ENCODE measurements at places on chromosomes 11 and 22. TPM values are rescaled to one million over a fixed set of nuclear protein-coding genes. Genes with fewer than 3 reads are reported as not detected.

- no peaks in the 10 kb centered on the region for H3K4me1 ChIP-seq
- peaks cover 3% of the 10 kb centered on the region for H3K27me3 ChIP-seq
- H3K4me3 ChIP-seq: no peak overlapping the region
- H3K27ac ChIP-seq: no peak overlapping the region
Measured at GRCh38 chr11:19929147-19929546, 216.5 kb downstream of the NAV2 start.

DNA sequence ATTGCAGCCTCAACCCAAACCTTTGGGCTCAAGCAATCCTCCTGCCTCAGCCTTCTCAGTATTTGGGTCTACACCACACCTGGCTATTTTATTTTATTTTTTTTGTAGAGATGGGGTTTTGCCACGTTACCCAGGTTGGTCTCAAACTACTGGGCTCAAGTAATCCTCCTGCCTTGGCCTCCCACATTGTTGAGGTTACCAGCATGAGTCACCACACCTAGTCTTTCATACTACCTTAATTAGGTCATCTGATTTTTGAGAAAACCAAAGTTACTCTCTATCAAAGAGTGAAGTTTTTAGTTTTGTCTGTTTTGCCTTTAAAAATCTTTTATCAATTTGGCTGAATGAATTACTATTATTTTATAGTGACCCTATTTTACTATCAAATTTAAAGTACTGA is 335.6 kb upstream of the LRRC4C start:
- no peaks in the 10 kb centered on the region for H3K36me3 ChIP-seq
- no peaks in the 10 kb centered on the region for H3K27me3 ChIP-seq
- DNase-seq: no peak
- H3K27ac ChIP-seq: no peak overlapping the region

DNA sequence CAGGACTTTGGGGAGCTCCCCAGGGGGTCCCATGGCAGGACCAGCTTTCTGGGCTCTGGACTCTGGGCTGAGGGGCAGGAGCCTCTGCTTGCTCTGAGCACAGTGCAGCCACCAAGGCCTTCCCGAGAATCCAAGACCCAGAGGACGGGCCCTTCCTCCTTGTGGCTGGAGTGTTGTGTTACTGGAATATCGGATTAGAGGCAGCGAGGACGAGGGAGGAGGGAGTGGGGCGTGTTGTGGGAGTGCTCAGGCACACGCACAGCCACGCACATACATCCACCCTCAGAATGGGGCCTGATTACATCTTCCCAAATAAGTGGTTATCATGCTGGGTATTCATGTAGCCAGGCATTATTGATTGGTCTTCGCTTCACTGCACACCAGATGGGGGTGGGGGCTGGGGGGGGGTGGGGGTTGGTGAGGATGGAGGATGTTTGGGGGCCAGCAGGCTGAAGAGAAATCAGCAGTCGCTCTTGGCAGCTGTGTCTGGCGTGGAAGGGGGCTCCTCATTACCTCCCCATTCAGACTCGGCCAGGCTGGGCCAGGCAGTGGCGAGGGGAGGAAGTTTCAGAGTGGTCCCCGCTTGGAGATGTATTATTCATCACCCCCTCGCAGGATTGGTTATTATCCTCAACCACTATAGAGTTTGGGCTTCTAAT is 120.9 kb downstream of the ST3GAL4 start:
- no peaks in the 10 kb centered on the region for H3K36me3 ChIP-seq
- no peak overlapping the region for H3K27ac ChIP-seq
- H3K4me1 ChIP-seq: peaks cover 23% of the 10 kb centered on the region
- DNase-seq: no peak
- H3K27me3 ChIP-seq: no peaks in the 10 kb centered on the region

GRCh38 chr11:8810540-8811301 is 100.3 kb upstream of the AKIP1 start:
- peak overlapping the region; percentile 30 for H3K4me3 ChIP-seq
- H3K27ac ChIP-seq: no peak overlapping the region
- DNase-seq: no peak
- peaks cover 9% of the 10 kb centered on the region for H3K4me1 ChIP-seq
- H3K27me3 ChIP-seq: peaks cover 13% of the 10 kb centered on the region
- H3K36me3 ChIP-seq: no peaks in the 10 kb centered on the region

- peaks cover 79% of the 10 kb centered on the region for H3K4me1 ChIP-seq
- H3K27ac ChIP-seq: peak overlapping the region; percentile 83
- peaks cover 74% of the 10 kb centered on the region for H3K36me3 ChIP-seq
- H3K4me3 ChIP-seq: no peak overlapping the region
- DNase-seq: peak; percentile 53
- H3K27me3 ChIP-seq: no peaks in the 10 kb centered on the region
Measured at GRCh38 chr11:44608991-44609782, 43.7 kb downstream of the CD82 start.

GRCh38 chr11:1932681-1933080 is 13.2 kb downstream of the TNNT3 start:
- no peak overlapping the region for H3K4me3 ChIP-seq
- H3K36me3 ChIP-seq: no peaks in the 10 kb centered on the region
- H3K27me3 ChIP-seq: peaks cover 19% of the 10 kb centered on the region
- H3K4me1 ChIP-seq: no peaks in the 10 kb centered on the region
- DNase-seq: no peak
- H3K27ac ChIP-seq: no peak overlapping the region

DNA sequence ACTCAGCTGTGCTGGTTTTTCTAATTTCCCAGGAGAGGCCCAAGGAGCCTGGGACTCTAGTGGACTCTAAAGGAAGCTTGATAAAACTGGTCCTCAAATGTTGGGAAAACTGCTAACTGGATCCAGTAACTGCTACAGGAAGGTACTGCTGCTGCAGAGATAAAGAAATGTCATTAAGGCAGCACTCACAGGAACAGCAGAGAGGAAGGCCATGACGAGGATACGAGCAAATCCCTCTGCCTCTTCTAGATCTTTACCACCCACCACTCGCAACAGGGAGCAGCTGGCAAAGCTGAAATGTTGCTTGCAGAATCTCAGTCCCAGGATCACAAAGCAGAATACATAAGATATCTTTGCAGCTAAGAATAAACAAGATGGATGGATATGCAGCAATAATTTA is 23.5 kb downstream of the TTC28 start:
- no peak overlapping the region for H3K4me3 ChIP-seq
- peaks cover 52% of the 10 kb centered on the region for H3K27me3 ChIP-seq
- no peaks in the 10 kb centered on the region for H3K4me1 ChIP-seq
- DNase-seq: no peak

Gene ART1
- not detected for total RNA-seq

Gene MOGAT2
- total RNA-seq: not detected

Gene SCGB1D2
- total RNA-seq: not detected
